ENCODE measurements at places on chromosomes 4 and X.

GRCh38 chr4:21795091-21795490, 153.5 kb downstream of the KCNIP4 start:
- DNase-seq = no peak

DNA sequence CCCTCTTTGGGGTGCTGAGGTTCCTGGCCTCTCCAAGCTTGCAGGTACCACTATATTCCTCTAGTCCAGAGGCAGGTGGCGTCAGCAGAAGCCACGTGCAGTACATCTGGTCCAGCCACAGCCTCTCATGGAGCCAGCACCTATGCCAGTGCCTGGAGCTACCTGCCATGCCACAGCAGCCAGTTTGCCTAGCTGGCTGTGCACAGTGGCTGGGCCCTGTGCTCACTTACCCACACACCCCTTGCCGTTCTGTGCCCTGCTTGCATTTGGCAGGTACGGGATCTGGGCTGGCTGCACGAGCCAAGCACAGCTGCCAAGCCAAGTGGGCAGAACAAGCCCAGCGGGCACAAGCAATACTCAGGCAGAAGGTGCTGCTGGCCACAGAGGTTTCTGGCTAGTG, 601.1 kb downstream of the EPHA5 start:
- no peak for DNase-seq

DNA sequence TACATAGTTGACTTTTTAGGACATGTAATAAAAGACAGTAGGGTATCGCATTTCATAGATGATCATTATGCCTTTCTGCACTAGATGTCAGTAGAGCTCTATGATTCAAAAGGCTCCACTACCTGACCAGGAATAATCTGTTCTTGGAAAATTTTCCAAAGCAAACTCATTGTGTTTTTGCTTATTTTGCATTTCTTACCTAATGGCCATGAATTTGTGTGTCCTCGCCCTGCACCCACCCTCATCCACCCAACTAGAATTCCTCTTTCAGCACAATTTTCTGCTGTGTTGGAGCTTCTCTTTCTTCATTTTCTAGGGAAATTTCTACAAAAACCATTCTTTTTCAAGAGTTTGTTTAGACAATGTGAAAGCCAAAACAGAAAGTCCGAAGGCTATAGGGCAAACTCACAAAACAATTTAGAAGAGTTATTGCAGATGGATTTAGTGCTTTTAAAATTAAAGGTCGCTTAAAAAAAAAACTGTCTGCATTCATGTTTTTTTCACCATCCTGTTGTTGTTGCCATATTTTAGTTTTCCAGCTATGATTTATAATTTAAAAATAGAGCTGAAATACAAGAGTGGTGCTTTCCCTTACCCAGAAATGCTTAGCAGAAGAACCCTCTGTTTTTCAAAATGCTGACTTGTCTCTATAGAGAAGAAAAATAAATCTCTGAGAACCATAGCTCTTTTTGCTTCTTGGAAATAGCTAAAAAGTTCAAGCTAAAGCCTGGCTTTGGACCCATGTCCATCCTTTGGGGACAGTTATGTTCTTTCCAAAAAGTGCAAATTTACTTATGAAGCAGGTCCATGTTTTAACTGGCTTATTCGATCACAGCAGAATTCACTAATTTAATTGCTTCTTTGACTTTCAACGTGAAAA, 183.7 kb downstream of the SPATA18 start:
- peak; percentile 51 for DNase-seq

DNA sequence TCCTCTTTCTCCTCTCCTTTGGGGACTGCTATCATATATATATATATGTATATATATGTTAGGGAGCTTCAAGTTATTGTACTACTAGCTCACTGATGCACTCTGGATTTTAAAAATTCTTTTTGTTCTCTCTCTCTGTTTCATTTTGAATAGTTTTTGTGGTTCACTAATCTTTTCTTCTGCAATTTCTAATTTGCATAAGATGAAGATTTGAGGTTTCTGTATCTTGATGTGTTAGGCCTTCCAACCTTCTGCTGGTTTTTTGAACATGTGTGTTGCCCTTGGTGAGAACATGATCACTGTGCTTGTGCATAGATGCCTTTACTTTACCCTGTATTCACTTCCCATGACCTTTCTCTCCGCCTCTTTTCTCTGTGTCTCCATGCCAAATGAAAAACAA, 7.8 kb upstream of the ZNF718 start:
- DNase-seq = no peak

- no peak for DNase-seq
These were observed 97.9 kb downstream of the COX18 start for GRCh38 chr4:72971572-72971971.
